ENCODE measurements at places on chromosomes 2 and 18.

- no peak for DNase-seq
These were observed 316.0 kb downstream of the SOX11 start for GRCh38 chr2:6008186-6008585.

- no peak for DNase-seq
These were observed 838.7 kb downstream of the RNF144A start for GRCh38 chr2:7755879-7756278.

DNA sequence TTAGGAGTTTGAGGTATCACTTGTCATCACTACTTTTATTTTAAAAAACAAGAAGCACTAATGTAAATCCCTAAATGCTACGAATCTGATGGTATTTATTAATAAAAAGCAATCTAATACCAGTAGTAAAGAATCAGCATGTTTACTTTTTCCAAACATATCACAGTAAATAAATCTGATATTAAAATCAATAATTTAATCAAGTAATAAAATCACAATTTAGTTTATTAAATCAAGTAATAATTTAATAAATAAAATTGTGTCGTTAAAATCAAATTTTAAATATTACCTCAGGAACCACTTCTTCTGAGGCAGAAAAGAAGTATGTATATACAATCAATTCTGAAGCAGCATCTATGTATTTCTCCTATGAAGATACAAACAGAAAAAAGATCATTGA, 18.0 kb downstream of the TMX3 start:
- DNase-seq: no peak

DNA sequence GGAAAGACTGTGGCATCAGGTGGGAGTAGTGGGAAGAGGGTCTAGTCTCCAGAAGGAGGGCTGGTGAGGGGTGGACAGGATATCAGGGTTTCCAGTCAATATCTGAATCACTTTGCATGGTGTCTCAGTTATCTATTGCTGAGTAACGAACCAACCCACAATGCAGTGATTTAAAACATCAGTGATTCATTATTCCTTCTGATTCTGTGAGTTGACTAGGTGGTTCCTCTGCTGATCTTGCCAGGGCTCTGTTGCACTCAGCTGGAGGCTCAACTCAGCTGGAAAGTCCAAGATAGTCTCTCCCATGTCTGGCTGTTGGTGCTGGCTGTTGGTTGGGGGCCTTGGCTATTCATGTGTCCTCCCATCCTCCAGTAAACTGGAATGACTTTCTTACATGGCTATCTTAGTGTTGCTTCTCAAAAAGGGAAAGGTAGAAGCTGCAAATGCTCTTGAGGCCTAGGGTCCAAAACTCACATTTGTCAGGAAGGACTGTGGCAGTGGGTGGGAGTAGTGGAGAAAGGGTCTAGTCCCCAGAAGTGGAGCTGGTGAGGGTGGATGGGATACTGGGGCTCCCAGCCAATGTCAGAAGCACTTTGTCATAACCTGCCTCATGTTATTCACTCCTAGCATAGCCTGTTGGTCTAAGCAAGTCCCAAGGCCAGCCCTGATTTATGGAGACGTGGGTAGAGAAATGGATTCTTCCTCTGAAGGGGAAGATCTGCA, 13.9 kb downstream of the IL1F10 start:
- DNase-seq: no peak

DNA sequence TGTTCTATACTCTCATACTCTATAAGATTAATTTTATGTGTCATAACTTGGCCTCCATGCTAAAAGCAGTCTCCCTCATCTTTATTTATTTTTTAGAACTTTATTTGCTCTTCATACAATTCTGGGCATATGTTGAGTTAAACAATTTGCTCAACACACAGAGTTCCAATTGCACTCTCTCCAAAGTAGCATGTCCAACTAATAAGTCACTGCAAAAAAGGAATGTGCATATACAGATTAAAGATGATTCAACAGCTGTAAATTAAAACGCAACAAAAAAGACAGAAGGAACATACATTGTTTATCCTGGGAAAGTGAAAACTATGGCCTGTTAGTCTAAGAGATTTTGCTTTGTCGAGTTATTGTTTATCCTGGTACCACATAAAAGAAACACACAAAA, 277.7 kb upstream of the ACVR2A start:
- no peak for DNase-seq

- DNase-seq: no peak
These were observed 13.5 kb upstream of the GPR39 start for GRCh38 chr2:132403146-132403545.

DNA sequence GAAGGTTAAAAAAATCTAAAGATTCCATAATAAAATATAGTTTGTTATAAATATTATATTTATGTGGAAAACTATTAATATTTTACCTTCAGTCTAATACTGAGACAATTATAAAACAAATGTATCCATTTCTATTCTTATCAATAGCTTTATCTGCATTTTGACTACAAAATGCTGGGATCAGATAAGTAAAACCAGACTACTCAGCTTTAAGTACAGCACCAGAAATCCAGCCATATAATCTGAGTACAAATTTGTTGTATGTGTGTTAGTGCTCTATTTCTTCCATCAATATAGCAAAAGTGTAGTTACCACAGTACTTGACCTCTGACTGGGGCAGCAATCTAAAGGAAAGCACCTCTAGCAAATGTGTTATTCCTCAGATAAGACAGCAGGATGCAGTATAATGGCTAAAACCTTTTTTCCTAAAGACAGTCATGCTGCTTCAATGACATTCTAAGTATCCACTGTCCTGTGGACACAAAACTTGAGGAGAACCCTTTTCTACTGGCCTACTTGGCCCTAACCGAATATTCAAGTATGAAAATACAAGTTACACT, 68.1 kb downstream of the OLA1 start:
- no peak for DNase-seq

DNA sequence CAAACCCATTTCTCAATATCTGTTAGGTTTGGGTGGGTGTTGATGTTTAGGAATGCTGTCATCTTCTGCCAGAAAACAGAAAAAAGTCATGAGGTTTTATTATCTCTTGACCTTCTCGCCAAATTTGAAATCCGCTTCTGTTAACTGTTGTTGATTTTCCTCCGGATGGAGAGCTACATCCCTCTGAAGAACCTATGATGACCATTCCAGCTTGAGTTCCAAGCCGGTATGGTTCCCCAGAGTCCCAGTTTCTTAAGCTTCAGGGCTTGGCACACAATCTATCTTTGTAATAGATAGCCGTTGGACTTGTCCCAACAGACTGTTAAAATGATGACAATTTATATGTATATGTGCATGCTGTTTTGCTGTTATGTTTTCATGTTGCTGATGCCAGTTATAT, 1201.0 kb downstream of the LRP1B start:
- peak; percentile 6 for DNase-seq

- no peak for DNase-seq
These were observed 319.9 kb downstream of the AGPS start for GRCh38 chr2:177712462-177712861.

DNA sequence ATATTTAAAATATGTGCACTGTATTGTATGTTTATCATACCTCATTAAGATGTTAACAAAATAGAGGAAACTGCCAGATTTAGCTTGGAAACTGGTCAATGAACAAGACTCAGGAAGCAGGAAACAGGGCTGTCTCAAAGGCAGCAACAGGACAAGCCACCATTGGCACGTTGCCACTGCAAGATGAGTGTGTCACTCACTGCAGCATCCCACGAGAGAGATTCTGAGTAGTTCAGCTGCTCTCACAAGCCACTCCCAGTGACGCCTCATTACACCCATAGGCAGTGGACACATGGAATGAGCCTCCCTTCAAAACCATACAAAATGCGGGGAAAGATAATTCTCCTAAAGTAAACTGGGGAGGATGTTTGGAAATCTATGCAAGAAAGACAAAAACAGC, 181.9 kb upstream of the DLGAP1 start:
- no peak for DNase-seq

DNA sequence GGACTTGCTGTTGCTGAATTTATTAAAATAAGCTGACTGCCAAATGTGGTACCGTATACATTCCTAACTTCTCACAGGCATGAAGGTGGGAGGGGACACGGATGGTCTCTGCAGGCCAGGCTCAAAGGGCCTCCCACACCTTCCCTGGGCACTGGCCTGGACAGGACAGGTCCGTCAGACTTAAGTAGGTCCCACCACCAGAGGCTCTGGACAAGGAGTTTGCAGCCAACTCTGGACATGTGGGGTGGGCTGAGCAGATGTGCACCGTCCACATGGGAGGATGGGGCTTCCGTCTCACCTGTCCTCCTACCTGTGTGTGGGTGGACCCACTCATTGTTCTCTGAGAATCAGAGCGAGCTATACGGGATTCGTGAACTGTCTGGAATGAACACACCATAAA, 8.2 kb downstream of the ODC1 start:
- no peak for DNase-seq

DNA sequence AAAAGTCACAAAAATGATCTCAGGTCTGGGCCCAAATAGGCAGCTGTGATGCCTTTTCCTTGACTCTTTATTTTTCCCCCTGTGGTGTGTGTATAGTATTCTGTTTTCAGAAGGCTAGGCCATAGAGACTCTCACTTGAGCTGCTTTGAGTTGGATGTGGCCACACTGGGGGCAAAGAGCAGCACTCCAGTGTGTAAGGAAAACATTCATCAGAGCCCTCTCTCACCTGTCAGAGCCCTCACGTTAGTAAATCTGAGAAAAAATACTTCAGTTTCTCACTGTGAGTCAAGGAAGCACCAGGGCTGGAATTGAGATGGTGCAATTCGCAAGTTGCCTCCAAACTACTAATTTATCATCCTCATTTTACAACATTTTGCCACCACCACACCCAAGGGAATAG, 136.1 kb downstream of the ST6GAL2 start:
- DNase-seq: no peak

DNA sequence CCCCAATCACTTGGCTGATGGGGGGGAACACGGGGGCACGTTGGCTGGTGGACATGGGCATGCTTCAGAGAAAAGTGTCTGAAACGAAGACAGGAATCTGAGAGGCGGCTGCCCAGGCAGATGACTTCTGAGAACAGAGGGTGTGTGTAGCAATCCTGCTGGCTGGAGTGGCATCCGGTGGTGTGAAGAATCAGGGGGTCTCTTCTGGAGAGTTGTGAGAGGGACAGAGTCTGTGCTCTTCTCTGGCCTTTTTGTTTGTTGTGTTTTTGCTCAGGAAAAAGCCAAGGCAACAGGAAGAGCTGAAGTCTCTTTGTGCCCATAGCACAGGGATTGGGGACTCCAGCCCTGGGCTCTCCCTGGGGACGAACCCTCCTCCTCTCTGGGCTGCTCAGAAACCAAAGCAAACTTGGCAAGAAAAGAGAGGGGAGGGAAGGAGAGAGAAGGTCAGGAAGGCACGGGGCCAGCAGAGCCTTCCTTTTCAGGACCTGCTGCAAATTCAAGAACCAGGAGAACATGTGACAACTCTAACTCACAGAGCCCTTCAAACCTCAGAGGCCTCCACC, 97.0 kb upstream of the SMAD2 start:
- no peak for DNase-seq

DNA sequence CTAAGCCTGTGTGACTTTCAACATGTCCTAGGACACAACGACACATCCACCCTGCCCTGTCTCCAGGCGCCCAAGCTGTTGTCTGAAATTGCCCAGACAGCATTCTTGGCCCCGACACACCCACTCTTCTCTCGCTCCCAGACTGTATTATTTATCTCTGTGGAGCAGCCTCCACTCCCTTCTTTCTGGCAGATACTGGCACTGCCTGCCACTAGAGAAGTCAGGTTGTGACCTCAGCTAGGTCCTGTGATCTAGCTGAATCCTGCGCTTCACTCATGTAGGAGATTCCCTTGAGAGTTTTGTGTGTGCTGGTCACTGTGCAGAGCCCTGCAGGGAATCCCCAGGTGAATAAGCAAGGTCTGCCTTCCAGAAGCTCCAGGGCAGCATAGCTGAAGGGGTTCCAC, 77.1 kb upstream of the TNP1 start:
- DNase-seq: no peak

DNA sequence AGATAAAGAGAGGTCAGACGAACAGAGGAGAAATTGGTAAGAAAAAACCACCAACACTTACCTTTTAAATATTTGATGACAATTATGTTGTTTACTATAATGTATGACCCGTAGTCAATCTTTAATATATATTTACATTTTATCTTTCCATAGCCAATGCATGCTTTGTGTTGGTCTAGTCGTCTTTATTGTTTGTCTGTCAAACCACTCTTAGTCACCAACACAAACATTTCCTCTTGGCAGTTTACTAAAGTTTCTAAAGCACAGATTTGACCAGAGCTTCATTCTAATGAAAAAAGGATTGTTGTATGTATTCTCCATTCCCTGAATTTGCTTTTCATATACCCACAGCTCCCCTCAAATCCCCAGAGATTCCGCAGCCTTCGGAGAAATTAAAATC, 784.7 kb upstream of the PIK3C3 start:
- no peak for DNase-seq

DNA sequence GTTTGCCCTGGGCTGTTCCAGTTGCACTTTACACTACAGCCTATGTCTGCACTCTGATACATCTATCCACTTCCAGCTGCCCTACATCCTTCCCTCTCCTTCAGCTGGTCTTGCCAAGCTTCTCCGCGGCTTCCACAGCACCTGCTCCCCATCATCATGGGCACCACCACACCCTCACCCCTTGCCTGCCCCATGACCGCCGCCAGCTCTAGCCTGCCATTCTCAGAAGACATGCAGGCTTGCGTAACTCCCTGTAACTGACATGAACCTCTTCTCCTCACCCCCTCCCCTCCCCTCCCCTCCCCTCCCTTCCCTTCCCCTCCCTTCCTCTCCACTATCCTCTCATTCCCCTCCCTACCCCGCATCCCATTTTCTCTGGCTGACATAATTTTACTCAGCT, 46.0 kb downstream of the PAX8 start:
- DNase-seq: no peak

GRCh38 chr2:160210599-160211138, 10.6 kb upstream of the ITGB6 start:
- no peak for DNase-seq

DNA sequence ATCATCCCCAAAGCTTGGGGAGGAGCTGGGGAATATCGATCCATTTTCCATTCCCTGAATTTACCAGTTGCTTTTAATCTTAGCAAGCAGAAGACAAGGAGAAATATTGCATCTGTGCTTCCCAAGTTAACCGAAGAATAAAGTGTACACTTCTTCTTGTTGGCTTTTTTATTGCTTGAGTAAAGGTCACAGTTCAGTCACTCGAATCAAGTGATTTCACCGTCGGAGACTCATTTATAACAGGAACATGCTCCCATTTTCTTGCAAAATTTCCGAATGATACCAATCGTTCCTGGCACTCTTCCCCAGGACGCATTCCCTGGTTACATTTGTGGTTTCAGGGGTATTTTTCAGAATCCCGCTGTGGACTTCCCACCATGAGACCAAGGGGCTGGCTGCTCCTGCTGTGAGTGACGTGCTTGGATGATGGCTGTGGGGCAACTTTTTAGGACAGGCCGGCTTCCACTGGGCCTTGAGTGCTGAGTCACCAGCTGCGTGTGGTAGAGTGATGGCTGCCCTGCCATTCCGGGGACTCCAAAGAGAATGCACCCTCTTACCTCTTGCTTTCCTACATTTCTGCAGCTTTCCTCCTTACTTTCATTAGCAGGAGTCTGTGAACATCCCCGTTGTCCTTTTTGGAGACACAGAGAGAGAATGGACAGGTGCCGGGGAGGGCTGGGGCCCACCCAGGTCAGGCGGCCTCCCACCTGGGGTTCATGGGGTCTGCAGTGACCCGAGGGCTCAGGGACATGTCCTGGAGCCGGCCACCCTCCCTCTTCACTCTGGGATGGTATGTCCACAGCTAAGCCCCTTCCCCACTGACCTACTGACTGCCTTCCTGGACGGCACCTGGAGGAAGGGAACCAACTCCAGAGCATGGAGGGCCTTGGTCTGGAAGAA, 60.7 kb upstream of the HDAC4 start:
- DNase-seq: no peak

Data from forelimb muscle (tissue), 1 donor.